ENCODE measurements at places on chromosomes 13 and 19. TPM values are rescaled to one million over a fixed set of nuclear protein-coding genes. Genes with fewer than 3 reads are reported as not detected.

FLT3 gene
- 0.18 TPM for total RNA-seq

EVI5L gene
- 8.7 TPM for total RNA-seq

- H3K27me3 ChIP-seq, result no peaks in the 10 kb centered on the region
- peaks cover 8% of the 10 kb centered on the region for H3K4me1 ChIP-seq
- H3K4me3 ChIP-seq, result no peak overlapping the region
- no peak overlapping the region for H3K27ac ChIP-seq
Observed at GRCh38 chr13:74768521-74769085, 634.4 kb upstream of the KLF12 start.

RFXAP gene
- 2.2 TPM for total RNA-seq

MTUS2 gene
- 11.3 TPM for total RNA-seq

CATSPERD gene
- total RNA-seq, result not detected

DNA sequence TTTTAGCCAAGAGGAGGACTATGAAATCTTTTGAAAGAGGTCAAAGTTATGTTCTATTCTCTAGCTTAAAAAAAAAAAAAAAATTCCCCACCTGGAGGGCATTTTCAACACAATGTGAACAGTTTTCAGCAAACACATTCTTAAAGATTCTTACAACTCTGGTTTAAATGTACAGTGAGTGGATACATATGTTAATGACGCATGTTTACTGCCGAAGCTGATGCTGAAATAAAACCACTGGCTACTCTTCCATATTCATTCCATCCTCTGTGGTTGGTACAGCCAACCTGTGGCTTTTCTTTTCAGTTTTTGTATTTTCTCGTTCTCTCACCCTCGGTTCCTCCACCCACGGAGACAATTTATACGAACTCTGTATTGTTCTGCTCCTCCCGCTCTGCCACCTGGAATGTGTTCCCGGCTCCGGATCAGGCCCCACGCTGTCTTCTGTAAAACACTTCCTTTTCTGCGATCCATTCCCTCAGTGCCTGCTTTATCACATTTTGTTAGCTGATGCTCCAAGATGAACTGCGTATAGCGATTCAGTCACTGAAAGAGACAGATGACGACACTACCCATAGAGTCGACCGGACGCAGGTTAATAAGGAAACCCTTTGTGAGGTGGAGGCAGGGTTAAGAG, 466.4 kb upstream of the ARGLU1 start:
- no peaks in the 10 kb centered on the region for H3K36me3 ChIP-seq
- H3K27me3 ChIP-seq, result no peaks in the 10 kb centered on the region
- no peak for DNase-seq
- no peak overlapping the region for H3K4me3 ChIP-seq

GRCh38 chr19:29001141-29001581, 211.8 kb downstream of the UQCRFS1 start:
- H3K4me1 ChIP-seq, result no peaks in the 10 kb centered on the region
- H3K27me3 ChIP-seq, result no peaks in the 10 kb centered on the region
- H3K27ac ChIP-seq, result no peak overlapping the region
- no peak overlapping the region for H3K4me3 ChIP-seq
- DNase-seq, result no peak

GRCh38 chr19:39119830-39120229, 5.8 kb upstream of the PAK4 start:
- DNase-seq, result no peak
- H3K27ac ChIP-seq, result no peak overlapping the region
- peaks cover 2% of the 10 kb centered on the region for H3K27me3 ChIP-seq

MIA gene
- 3.3 TPM for total RNA-seq

GRCh38 chr19:38587562-38587961, 30.2 kb downstream of the MAP4K1 start:
- H3K36me3 ChIP-seq, result peaks cover 54% of the 10 kb centered on the region
- no peak overlapping the region for H3K27ac ChIP-seq
- no peaks in the 10 kb centered on the region for H3K27me3 ChIP-seq
- H3K4me1 ChIP-seq, result no peaks in the 10 kb centered on the region
- no peak for DNase-seq

DNA sequence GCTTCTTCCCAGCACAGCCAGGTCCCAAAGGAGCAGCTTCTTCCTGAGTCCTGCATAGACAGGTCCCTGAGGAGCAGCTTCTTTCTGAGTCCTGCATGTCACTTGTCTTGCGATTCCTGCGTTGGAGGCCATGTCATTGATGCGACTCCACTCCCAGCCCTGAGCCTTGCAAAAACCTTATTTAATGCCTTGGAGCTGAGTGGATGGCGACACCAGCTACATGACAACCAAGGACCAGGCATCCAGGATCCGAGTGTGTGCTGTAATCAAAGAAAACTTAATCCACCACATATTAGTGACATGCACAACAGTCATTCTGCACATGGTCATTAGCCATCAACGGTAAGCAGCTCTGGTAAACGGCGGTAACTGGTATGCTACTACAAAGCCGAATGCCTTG, 315.8 kb downstream of the TEX29 start:
- peaks cover 4% of the 10 kb centered on the region for H3K27me3 ChIP-seq
- H3K4me1 ChIP-seq, result no peaks in the 10 kb centered on the region
- no peak overlapping the region for H3K4me3 ChIP-seq
- no peak for DNase-seq
